ENCODE measurements at places on chromosomes 7 and 10. TPM values are rescaled to one million over a fixed set of nuclear protein-coding genes. Genes with fewer than 3 reads are reported as not detected.

The APBB1IP gene
- 52.1 TPM for total RNA-seq

The OR6V1 gene
- not detected for total RNA-seq

The CYP26C1 gene
- not detected for total RNA-seq

The LHFPL3 gene
- not detected for total RNA-seq

The IDI2 gene
- not detected for total RNA-seq

The PVRIG gene
- total RNA-seq, result 21.0 TPM

The CXCL12 gene
- not detected for total RNA-seq

The TMEM213 gene
- 0.39 TPM for total RNA-seq

The DENND2A gene
- total RNA-seq, result not detected

Measured in activated CD4-positive, alpha-beta memory T cell treated with anti-CD3 and anti-CD28 coated beads for 36 hours (primary cell).